Non-pigmented ciliary epithelial cell (primary cell): ENCODE measurements at places on chromosomes 16 and 17.

DNA sequence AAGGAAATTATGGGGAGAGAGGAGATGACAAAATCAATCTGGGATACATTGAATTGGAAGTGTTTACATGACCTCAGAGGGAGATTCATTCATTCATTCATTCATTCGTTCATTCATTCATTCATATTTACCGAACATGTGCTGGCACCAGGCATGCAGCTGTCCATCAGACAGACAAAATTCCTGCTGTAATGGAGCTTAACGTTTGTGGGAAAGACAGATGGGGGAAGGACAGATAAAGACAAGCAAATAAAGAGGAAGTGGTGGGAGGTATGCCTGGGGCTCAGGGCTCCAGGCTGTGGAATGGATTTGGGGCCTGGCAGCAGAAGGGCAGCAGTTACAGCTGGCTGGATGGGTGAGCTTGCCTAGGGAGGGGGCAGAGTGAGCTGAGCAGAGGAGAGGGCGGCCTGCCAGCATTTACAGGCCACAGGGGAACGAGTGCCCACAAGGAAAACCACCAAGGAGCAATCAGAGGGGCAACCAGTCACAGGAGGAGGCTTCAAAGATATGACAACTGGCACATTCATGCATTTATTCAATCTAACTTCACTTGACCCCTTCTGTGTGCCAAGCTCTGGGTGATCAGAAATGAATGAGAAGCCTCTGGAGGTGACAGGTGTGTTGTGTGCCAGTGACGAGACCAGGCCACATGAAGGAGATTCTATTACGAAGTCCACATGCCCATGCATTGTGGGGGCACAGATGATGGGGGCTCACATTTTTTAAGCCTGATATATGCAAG lies 48.5 kb downstream of the ARHGAP27 start:
- DNase-seq = no peak

- DNase-seq = no peak
These were observed 26.6 kb downstream of the TMEM238L start for GRCh38 chr17:10777131-10777807.

GRCh38 chr17:73224237-73224636 lies 31.4 kb downstream of the COG1 start:
- no peak for DNase-seq

GRCh38 chr16:30534368-30535105 lies at the start of gene ZNF747:
Gene ZNF747, minus strand, starts transcription at chr16:30534858. Its CDS starts 179 bp downstream, at chr16:30534679.
- DNase-seq = no peak

- no peak for DNase-seq
These were observed 67.9 kb downstream of the TNRC6C start for GRCh38 chr17:78026381-78026780.

DNA sequence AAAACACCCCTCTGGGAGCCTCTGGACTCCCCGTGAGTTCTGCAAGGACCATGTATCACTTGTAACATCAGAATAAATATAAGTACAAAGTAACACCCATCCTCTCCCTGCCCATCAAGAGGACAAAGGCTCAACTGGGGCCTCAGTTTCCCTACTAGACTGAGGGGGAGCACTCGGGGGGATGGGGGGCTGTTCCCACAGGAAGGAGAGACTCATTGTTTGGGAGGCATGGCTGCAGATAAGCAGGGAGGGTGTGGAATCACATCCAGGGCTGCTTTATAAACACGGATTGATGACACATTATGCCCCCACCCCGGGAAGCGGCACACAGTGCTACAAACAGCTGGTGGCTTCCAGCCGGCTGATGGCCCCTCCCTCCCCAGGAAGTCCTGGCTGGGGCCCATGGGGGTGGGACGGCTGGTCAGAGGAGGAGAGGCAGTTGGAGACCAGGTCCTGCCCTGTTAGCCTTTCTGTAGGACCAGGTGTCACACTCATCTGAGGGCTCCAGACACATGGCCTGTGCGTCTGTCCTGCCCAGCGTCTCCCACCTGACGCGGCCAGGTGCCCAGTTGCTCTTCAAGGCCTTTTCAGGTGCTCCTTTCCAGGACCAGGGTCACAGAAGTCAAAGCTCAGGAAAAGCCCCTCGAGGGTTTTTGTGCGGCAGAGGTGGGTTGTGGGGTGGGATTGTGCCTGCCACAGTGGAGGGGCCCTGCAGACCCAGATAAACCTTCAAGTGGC lies 1.3 kb upstream of the MPG start:
- no peak for DNase-seq

GRCh38 chr16:81634380-81635062 lies 144.6 kb upstream of the PLCG2 start:
- no peak for DNase-seq

DNA sequence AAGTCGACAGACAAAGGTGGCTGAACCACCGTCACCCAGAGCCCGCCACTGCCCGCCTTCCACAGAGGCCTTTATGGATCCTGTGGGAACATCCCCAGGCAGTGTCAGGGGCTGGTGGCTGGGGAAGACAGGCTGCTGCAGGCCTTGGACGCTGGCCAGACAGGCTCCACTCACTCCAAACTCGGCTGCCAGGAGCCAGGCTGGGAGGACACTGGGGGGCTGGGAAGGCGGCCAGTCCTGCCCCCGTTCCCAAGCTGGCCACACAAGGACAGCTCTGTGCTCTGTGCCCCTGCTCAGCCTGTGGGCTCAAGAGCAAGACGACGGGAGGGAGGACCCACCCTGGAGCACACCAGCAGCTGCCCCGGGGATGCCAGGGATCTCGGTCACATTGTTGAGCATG lies 7.6 kb upstream of the LCAT start:
- no peak for DNase-seq

- DNase-seq = no peak
These were observed 80.7 kb downstream of the USP32 start for GRCh38 chr17:60311186-60311585.

- DNase-seq = no peak
These were observed 135.4 kb upstream of the SOX9 start for GRCh38 chr17:71985111-71986039.

DNA sequence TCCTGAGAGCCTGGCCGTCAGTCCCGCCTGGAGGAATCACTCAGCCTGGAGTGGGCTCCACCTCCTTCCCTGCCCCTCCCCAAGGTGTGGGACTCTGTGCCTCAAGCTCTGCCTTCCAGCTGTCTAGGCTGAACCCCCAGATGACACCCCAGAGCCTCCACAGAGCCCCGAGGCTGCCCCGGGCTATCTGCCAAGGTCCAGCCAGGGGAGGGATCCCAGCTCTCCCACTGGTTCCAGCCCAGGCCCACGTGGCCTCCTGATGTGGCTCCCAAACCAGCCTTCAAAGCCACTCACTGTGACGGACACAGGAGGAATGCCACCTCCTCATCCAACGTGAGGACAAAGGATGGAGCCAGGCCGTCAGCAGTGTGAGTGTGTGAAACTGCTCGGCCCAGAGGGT lies 45.6 kb upstream of the ENPP7 start:
- no peak for DNase-seq

GRCh38 chr17:66635386-66636045 lies 199.4 kb upstream of the CACNG5 start:
- no peak for DNase-seq

GRCh38 chr16:14324581-14324980 lies 253.5 kb downstream of the MRTFB start:
- DNase-seq = no peak

DNA sequence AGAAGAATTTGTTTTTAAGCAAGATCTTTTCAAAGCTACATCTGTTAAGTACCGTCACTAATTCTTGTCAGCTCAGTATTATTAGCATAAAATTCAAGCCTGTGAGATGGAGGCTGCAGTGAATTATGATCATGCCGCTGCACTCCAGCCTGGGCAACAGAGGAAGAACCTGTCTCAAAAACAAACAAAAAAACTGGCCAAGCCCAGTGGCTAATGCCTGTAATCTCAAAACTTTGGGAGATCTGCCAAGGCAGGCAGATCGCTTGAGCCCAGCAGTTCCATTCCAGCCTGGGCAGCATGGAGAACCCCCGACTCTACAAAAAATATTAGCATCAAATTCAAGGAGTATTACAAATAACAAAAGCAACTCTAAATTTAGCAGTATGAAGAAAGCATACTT lies 88.0 kb downstream of the STXBP4 start:
- DNase-seq = no peak

DNA sequence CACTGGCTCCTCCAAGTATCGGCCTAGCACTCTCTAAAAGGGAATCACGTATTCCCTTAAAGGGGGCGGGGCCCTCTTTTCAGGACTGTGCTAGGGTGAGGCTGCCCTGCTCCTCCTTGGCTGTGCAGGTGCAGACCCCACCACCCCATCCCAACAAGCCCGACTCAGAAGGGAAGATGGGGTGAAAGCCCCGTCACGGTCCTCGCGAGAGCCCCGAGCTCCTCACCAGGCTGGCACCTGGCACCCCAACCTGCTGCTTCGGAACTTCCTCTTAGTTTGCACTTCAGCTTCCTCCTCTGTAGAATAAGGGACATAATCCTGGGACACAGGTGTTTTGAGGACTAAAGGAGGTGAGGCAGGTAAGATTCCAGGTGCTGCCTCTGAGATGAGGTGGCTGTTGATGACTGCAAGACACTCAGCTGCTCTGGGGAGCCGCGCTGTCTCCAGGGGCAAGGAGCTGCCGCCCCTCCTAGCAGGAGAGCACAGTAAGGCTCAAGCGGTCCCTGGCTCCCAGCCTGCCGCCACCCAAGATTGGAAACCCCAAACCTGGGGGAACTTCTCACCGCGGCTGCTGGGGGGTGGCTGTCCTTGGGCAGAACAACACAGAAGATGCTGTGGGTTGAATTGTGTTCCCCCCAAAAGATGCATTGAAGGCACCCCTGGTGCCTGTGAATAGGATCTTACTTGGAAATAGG lies 88.8 kb downstream of the MGAT5B start:
- DNase-seq = no peak

GRCh38 chr16:74582970-74583369 lies 23.9 kb downstream of the GLG1 start:
- DNase-seq = no peak

GRCh38 chr16:17382514-17382913 lies 88.2 kb downstream of the XYLT1 start:
- no peak for DNase-seq

DNA sequence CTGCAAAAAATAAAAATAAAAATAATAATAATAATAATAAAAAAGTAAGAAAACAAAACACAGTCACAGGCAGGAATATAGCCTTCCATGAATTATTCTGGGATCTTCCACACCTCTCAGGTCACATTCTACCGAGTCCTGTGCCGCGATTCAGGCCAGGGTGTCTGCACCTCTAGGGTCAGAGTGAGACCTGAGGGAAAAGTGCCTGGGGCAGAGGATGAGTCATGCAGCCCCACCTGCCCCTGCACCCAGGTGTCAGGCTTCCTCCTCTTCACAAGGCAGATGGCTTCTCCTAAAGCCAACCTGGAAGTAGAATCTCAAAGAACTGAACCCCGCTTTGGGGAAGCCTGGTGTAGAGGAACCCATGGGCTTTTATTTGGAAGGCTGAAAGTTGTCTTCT lies 283.7 kb downstream of the CPPED1 start:
- no peak for DNase-seq

- DNase-seq = no peak
These were observed 9.2 kb downstream of the GLYR1 start for GRCh38 chr16:4837733-4838501.

- no peak for DNase-seq
These were observed 30.2 kb downstream of the POLR3E start for GRCh38 chr16:22327446-22327775.

GRCh38 chr16:55115506-55115905 lies 184.8 kb downstream of the IRX5 start:
- no peak for DNase-seq

- no peak for DNase-seq
These were observed 324.8 kb downstream of the PMP22 start for GRCh38 chr17:14940108-14940937.

DNA sequence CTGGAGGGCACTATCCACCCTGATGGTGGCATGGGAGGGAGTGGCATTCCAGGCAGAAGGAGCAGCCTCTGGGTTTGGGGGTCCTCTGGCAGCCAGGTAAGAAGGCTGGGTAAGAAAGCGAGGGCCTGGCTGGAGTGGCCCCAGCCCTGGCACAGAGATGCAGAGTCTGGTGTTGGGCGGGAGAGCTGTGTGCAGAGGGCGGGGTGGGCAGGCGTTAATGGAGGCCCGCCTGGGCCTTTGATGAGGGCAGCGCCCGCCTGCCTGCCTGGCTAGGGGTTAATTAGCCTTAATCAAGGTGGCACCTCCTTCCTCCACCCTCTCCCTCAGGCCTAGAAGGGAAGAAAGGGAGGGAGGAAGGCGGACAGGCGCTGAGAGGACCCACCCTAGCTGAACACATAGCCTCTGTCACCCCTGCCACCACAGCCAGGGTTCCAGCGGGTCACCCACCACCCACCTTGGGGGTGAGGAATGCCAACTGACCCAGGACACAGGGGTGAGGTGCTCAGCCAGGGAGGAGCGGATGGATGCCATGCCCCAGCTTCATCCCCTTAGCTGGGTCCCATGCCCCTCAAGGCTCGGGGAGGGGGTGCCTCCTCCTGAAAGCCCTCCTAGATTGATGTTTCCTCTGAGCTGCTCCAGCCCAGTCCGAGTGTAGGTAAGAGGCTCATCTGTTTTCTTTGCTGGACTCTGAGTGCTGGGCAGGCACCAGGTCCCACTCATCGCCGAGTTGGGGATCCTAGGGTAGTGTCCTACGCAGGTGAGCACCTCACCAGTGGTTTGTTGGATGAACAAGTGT lies 13.4 kb upstream of the FAM83G start:
- DNase-seq = no peak

DNA sequence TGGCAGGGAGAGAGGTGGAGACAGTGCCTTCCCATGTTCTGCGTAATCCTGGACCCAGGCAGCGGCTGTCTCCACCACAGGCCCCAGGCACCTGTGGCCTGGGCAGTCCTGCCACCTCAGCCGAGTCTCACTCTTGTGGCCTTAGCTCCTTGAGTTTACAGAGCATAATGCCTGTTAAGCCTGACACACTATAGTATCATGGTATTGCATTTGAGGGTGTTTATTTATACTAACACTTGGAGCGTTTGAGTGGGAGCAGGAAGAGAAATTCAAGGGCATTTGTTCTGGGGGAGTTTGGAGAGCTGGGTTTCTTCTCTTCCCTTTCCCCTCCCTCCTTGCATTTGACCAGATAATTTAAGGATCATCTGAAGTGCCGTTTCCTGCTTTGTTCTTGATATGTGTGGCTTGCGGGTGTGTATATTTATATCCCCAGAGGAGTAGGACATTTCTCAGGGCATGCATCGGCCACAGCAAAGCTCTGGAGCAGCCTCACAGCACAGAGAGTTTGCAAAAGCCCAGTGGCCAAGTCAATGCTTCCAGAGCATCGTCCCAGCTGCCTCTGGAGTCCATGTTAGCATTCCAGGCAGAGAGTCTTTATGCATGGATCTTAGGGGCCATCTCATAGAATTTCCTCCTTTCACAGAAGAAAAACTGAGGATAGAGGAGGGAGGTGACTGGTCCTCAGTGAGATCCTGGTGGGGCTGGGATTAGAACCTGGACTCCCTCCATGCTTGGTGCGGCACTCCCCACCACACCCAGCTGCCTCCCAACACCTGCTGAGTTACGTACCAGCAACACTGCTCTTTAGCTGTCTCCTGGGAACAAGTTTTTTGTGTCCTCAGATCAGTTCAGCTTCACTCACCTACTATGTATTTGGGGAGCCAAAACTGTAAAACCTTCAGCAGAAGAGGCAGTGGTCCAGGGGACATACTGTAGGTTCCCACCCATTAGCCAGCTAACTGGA lies 222.8 kb downstream of the CCDC182 start:
- no peak for DNase-seq

- no peak for DNase-seq
These were observed 47.1 kb downstream of the TVP23C start for GRCh38 chr17:15516150-15516549.
